ENCODE measurements at places on chromosomes 5 and 9.

GRCh38 chr5:125481506-125482465, 735.3 kb upstream of the ZNF608 start:
- DNase-seq: no peak

GRCh38 chr5:157719245-157719644, 12.0 kb upstream of the THG1L start:
- no peak for DNase-seq

GRCh38 chr9:21813575-21814473, 11.4 kb downstream of the MTAP start:
- no peak for DNase-seq

GRCh38 chr5:170562166-170562874, 58.5 kb downstream of the KCNIP1 start:
- DNase-seq: no peak

GRCh38 chr9:113695440-113695851, 180.7 kb upstream of the ZNF618 start:
- DNase-seq: no peak

GRCh38 chr5:116242343-116242742, 157.5 kb downstream of the COMMD10 start:
- DNase-seq: no peak

DNA sequence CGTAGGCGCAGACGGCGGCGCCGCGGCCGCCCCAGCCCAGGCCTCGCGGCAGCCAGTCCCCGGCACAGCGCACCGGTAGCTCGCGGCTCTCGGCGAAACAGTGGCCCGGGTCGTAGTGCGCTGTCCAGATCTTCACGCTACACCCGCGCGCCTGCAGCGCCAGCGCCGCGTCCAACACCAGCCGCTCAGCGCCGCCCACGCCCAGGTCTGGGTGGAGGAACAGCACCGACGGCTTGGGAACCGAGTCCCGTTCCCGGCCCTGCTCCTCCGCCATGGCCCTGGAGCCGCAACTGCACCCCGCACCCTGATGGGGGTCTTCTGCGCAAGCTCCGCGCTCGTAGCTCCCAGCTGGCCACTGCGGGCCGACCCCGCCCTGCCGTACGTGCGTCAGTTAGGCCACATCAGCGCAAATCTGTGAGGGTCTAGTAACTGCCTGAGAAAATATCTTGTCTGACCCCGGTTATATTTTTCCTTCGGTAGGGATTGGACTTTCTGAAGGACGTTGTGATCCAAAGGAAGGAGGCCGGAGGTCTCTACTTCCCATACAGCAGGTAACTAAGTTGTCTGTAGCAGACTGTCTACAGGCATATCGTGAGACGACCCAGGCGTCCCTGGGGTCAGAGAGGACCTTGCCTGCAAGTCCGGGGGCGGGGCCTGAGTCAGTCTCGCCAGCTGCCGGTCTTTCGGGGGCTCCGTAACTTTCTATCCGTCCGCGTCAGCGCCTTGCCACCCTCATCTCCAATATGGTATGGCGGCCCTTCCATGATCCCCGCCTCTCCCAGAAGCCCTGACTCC, at the start of the genes ALG2 and SEC61B:
Gene ALG2 (minus strand): TSS at position 322 of the 795 bp plus-strand sequence. CDS start 48 bp downstream, at position 274.
Gene SEC61B (plus strand): TSS at position 662 of the 795 bp plus-strand sequence. CDS start 82 bp downstream, at position 744.
- DNase-seq: peak; percentile 89

DNA sequence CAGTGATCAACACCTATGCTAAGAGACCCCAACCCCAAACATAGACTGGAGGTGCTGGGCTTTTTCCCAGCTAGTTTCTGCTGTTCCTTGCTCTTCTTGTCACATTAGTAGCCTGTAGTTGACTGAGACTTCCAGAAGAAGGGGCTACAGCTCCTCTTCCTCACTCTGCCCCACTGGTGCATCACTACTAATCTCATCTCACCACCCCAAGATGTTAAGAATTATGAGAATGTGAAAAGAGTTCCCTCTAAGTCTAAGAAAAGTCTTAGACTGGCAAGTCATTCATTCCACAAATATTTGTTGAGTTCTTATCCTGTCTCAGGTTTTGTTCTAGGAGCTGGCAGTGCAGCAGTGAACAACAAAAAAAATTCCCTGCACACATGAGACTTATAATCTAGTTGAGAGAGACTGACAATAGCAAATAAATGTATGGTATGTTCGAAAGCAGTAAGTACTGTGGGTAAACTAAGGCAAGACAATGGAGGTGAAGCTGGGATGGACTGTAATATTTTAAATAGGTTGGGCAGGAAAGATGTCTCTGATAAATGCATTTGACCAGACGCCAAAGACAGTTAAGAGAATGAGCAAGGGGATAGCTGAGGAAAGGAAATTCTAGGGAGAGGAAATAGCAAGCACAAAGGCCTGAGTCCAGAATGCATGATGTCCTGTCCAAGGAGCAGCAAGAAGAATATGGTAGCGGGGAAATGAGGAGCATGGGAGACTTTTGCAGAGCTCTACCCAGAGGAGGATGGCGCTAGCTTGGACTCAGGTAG, 92.3 kb downstream of the PTCD2 start:
- no peak for DNase-seq

GRCh38 chr9:129072171-129072570, 8.7 kb upstream of the DOLPP1 start:
- DNase-seq: no peak

DNA sequence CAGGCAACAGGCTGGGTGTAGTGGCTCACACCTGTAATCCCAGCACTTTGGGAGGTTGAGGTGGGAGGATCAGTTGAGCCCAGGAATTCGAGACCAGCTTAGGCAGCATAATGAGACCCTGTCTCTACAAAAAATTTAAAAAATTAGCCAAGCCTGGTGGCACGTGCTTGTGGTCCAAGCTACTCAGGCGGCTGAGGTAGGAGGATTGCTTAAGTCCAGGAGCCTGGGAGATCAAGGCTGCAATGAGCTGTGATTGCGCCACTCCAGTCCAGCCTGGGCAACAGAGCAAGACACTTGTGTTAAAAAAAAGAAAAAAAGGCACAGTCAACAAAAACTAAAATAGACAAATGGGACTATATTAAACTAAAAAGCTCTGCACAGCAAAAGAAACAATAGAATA, 29.3 kb downstream of the ATP6V0E1 start:
- no peak for DNase-seq

DNA sequence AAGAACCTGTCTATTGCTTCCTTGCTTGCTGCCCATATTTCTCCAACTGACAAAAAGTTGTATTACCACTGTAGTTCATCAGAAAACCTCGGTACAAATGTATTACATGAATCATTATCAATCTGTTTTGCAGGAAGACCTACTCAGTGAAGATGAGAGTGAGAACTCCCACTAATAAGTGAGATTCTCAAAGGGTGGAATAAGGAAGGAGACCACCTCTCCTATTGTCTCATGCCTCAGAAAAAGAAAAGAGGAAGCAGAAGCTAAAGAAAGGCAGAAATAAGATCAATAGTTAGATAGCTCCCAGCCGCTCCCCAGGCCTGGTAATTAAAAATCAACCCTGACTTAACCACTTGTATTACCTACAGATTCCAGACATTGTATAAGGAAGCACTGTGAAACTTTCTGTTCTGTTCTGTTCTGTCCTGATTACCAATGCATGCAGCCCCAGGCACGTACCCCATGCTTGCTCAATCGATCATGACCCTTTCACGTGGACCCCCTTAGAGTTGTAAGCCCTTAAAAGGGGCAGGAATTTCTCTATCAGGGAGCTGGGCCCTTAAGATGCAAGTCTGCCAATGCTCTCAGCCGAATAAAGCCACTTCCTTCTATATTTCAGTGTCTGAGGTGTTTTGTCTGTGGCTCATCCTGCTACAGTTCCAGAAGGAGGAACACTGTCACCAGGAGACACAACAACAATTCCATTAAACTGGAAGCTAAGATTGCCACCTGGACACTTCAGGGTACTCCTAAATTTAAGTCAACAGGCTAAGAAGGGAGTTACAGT, 152.5 kb upstream of the COX7C start:
- no peak for DNase-seq

- DNase-seq: no peak
These were observed 4.8 kb upstream of the HOMER1 start for GRCh38 chr5:79518718-79519117.

GRCh38 chr9:88391236-88391635, 3.0 kb downstream of the SPIN1 start:
- DNase-seq: no peak

DNA sequence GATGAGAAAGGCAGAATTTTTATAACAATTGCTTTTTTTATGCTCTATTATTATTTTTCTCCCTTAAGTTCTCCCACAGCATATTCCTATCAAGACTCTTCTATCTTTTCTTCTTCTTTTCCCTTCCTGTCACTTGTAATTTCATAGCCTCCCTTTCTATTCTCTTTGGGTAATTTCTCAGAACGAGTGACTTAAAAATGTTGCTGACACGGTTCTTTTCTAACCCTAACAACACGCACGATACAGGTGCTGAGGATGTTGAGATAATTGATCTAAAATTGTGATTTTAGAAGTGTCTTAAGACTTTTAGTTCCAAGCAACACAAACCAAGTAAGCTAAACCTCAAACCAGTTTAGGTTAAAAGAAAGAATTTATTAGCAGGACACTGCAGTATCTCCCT, 105.9 kb downstream of the RASGRF2 start:
- no peak for DNase-seq

- no peak for DNase-seq
These were observed 92.5 kb downstream of the ATPSCKMT start for GRCh38 chr5:10157085-10157669.

GRCh38 chr9:134301387-134302129, 24.7 kb upstream of the RXRA start:
- DNase-seq: peak; percentile 31

DNA sequence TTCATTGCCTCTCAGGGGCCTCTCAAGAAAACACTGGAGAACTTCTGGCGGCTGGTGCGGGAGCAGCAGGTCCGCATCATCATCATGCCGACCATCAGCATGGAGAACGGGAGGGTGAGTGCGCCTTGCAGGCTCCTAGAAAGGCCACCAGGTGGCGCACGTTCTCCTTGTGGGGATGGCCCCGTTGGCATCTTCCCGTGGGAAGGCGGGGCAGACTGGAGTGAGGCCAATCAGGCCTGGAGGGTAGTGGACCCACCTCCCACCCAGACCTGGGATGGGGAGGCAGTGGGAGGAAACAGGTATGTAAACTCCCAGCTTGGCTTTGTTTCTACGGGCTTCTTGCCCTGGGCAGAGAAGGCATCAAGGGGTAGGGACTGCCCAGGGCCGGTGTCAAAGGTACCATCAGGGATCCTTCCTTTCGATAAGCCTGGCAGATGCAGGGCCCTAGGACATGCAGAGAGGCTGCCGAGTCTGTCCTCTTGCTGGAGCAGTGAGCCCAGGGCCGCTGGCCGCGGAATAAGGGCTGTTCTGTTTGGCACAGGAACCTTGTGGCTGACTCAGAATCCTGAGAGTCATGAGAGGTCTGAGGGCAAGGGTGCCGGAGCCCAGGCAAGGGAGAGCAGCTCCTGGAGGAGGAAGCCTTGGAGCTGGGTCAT, 18.9 kb upstream of the SPTLC1 start:
- peak; percentile 50 for DNase-seq

GRCh38 chr5:50724-51499, 41.1 kb upstream of the PLEKHG4B start:
- DNase-seq: no peak

DNA sequence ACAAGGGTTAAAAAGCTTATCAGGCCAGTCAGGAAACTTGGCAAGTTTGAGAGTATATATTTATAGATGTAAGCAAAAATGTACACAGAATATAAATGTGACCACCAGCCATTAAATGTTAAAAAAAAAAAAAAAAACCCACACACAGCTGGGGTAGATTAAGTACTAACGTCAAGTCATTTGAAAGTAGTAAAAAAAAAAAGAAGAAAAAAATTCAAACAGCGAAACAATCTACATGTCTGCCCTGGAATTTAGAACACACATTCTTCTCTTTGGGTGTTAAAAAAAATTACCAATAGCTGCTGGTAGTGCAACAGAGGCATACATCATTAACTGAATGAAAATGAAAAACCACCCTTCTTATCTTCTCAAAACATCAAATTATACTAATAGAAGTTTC, 269.7 kb downstream of the MLLT3 start:
- DNase-seq: no peak

DNA sequence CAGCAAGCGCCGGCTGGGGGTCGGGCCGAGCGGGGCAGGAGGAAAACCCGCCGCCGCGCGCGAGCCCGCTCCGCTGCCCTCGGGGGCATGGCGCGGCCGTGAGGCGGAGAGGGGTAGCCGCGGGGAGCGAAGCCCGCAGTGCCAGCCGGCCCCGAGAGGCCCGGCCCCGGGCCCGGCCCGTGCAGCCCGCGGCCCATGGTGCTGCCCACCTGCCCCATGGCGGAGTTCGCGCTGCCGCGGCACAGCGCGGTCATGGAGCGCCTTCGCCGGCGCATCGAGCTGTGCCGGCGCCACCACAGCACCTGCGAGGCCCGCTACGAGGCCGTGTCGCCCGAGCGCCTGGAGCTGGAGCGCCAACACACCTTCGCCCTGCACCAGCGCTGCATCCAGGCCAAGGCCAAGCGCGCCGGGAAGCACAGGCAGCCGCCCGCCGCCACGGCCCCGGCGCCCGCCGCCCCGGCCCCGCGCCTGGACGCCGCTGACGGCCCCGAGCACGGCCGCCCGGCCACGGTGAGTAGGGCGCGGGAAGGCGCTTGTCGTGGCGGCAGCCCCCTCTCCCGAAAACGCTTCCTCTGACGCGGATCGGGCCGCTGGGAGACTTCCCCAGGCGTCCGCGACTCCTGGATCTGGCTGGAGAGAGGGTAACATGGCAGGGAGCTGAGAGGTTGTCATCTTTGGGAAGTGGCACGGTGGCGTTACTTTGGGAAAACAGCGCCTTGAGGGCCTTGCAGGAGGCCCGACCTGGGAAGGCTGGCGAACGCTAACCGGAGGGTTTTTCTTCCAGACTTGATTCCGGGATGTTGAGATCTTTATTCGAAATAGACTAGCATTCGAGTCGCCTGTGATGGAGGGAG, 523 bp downstream of the MAML1 start:
- DNase-seq: peak; percentile 6

- DNase-seq: no peak
These were observed 55.9 kb upstream of the KLF9 start for GRCh38 chr9:70470050-70471015.

DNA sequence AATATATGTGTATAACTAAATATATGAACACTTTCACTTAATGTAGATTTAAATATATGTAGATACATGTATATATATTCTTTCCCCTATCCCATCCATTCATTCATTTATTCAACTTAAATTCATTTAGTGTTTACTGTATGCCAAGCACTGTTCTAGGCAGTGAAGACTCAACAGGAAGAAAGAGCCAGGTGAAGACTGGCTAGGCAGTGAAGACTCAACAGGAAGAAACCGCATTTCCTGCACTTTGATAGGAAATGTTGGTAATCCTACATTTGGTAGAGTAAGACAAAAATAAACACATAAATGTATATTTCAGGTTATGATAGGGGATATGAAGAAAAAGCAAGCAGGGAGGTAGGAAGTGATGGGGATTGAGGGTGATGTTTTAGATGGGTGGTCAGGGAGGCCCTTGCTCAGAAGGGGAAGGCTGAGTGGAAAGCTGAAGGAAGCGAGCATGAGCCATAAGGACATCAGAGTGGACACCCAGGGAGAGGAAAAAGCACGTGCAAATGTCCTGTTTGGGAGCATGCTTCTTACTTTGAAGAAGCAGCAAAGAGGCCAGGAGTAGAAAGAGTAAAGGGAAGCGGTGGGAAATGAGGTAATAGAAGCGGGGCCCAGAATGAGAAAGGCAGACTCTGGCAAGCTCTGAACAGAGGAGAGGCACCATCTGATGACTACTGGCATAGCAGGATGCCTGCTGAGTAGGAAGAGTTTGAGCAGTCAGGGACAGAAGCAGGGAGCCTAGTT, 227.8 kb upstream of the MAP3K1 start:
- no peak for DNase-seq

- DNase-seq: no peak
These were observed 217.5 kb upstream of the TNC start for GRCh38 chr9:115335439-115335838.

All from stimulated activated CD8-positive, alpha-beta memory T cell treated with anti-CD3 and anti-CD28 coated beads, Interleukin-4, amount 100 ng/mL, for 1 hour (primary cell).